ENCODE measurements at places on chromosomes 5 and 9. TPM values are rescaled to one million over a fixed set of nuclear protein-coding genes. Genes with fewer than 3 reads are reported as not detected.

The NEUROG1 gene
- total RNA-seq: not detected

The INSYN2B gene
- total RNA-seq: not detected

The ORM2 gene
- not detected for total RNA-seq

The CCNI2 gene
- 6.3 TPM for total RNA-seq

The AJM1 gene
- 1.7 TPM for total RNA-seq

The RGP1 gene
- 10.4 TPM for total RNA-seq

The TSSK1B gene
- not detected for total RNA-seq

The KIF27 gene
- 3.8 TPM for total RNA-seq

The COL23A1 gene
- total RNA-seq: not detected

The FOXD4L6 gene
- total RNA-seq: not detected

The PPP3R2 gene
- not detected for total RNA-seq

The PDE6A gene
- total RNA-seq: not detected

The HARS1 gene
- total RNA-seq: 67.3 TPM

The RAB24 gene
- total RNA-seq: 19.8 TPM

The CRHBP gene
- total RNA-seq: not detected

The FAM120A gene
- 39.4 TPM for total RNA-seq

The ZNF483 gene
- total RNA-seq: 21.3 TPM

The ARHGEF28 gene
- total RNA-seq: not detected

The KCNV2 gene
- total RNA-seq: not detected

The EIF4E1B gene
- not detected for total RNA-seq

The TMC1 gene
- total RNA-seq: not detected

The PLCXD3 gene
- total RNA-seq: not detected

The PCDHA1 gene
- not detected for total RNA-seq

The MCC gene
- total RNA-seq: 4.3 TPM

The HK3 gene
- not detected for total RNA-seq

The GPR21 gene
- total RNA-seq: 1.2 TPM

The CAMK2A gene
- 0.27 TPM for total RNA-seq

The FLT4 gene
- total RNA-seq: 11.1 TPM

Measured in CD8-positive, alpha-beta T cell (primary cell).